Cardiac muscle cell (in vitro differentiated cells and primary cell): ENCODE measurements at places on chromosomes 3 and 15. TPM values are rescaled to one million over a fixed set of nuclear protein-coding genes. Genes with fewer than 3 reads are reported as not detected.

Gene PROK2
- not detected in 2 replicates for total RNA-seq

Gene ZIC4
- not detected in 2 replicates for total RNA-seq

GRCh38 chr3:157086775-157087174 lies 73.2 kb downstream of the CCNL1 start:
- no peak for DNase-seq

Gene SQOR
- total RNA-seq, result 0.95 and 1.3 TPM in 2 replicates

DNA sequence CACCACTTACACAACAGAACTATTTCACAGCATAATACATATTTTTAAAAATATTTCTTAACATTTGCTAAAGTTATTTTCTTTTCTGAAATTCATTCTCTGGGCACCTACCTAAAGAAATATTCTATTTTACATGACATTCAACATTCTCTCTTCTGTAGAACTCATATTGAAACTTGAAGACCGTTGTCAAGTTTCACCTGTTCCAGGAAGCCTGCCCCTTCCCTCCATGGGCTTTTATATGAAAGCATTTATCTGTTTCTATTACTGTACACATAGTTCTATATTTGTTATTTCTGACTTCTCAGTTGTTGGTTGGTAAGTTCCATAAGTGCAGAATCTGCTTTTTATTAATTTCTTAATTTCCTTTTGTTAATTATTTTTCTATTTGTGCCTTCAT lies 204.3 kb upstream of the ALCAM start:
- no peak for DNase-seq

- peak; percentile 93 for DNase-seq
Observed at GRCh38 chr3:47522082-47522987, 8.8 kb upstream of the ELP6 start.

- no peak for DNase-seq
Observed at GRCh38 chr3:140135461-140135860, 200.5 kb downstream of the CLSTN2 start.

GRCh38 chr15:80099241-80099640 lies 39.8 kb downstream of the ZFAND6 start:
- DNase-seq, result no peak

Gene HRG
- not detected in 2 replicates for total RNA-seq

DNA sequence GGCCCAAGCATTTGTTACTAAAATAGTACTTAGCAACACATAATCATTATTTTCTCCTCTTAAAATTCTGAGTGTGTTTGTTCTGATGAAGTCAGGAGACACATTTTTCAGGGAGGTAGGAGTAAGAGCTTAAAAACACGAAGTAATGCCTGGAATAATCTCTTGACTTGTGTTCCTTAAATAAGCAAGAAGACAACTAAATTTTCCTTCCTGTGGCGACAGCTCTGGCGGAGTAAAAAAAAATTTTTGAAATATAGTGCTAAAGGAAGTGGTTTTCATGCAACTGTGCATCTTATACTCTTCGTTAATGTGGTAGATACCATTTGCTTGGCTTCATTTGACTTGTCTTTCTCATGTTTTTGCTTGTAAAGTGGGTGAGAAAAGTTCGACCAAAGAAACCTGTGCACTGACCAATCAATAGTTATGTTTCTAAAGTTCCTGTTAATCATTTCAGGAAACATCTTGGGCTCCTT lies 11.1 kb upstream of the MBNL1 start:
- no peak for DNase-seq

- peak; percentile 35 for DNase-seq
Observed at GRCh38 chr15:52348056-52348745, 52.6 kb upstream of the MYO5C start.

DNA sequence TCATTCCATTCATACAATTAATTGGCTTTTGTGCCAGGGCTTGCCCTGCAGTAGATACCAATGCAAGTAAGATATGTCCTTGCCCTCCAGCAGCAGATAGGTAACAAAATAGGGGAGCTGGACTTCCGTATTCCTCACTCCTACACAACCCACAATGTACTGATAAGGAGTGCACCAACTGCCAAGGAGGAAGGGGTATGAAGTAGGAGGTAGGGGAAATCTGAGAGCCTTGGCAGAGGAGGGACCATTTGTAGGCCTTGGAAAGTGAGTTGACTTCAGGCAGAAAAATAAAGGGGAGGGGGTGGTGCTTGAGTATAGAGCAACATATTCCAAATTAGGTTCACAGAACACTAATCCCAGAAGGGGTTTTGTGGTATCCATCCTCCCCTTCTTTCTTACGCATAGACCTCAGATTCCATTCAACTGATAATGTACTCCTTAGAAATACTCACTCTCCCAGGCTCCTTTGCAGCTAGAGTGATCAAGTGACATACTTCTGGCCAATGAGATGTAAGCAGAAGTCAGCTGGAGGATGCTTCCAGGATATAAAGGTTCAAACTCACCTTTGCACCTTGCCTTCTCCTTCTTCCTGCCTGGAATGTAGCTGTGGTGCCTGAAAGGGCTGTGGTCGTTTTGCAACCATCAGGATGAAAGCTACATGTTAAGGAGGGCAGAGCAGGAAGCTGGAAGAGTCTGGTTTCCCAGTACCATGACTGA lies 127.1 kb upstream of the SMAD3 start:
- DNase-seq, result peak; percentile 36

Gene STAB1
- total RNA-seq, result 0.81 and 2.2 TPM in 2 replicates

Gene TRPC1
- 40.3 and 64.9 TPM in 2 replicates for total RNA-seq

- peak; percentile 88 for DNase-seq
Observed at GRCh38 chr15:77944002-77944867, 133.3 kb downstream of the TBC1D2B start.

GRCh38 chr15:47566610-47567009 lies 150.7 kb upstream of the SEMA6D start:
- no peak for DNase-seq

Gene C3orf49
- total RNA-seq, result not detected in 2 replicates
